Stimulated activated naive CD4-positive, alpha-beta T cell (primary cell): ENCODE measurements at places on chromosomes 11 and 22.
A peak's percentile ranks its signal among the peaks of the same experiment; 100 is the strongest.

DNA sequence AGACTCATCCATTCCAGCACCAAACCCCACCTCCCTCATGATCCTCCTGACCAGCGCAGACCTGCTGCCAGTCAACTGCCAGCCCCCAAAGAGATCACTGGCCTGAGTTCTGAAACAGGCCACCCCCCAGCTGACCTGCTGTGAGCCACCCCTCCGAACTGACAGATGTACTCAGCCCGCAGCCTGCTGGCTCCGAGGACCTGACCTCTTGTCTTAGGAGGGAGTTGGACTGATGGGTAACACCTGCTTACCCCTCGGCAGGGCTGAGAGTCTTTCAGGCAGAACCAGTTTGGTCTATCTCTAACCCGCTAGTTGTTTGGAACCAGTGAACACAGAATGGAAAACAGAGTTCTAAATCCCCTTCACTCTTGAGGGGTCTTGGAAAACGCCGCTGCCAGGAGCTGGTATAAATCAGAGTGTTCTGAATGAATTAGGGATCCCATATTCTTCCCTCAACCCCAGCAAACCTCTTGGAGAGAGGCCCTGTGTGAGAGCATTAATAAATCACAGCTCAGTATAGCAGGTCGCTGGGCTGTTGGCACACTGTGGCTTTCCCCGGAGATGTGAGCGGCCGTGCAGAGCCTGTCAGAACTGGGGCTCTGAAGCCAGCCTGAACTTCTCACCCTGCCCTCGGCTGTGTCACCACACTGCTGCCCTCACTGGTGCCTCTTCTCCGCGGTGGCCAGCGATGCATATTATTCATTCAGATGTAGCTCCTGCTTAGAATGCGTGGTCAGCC lies 165.1 kb upstream of the NCAM1 start:
- DNase-seq: no peak

DNA sequence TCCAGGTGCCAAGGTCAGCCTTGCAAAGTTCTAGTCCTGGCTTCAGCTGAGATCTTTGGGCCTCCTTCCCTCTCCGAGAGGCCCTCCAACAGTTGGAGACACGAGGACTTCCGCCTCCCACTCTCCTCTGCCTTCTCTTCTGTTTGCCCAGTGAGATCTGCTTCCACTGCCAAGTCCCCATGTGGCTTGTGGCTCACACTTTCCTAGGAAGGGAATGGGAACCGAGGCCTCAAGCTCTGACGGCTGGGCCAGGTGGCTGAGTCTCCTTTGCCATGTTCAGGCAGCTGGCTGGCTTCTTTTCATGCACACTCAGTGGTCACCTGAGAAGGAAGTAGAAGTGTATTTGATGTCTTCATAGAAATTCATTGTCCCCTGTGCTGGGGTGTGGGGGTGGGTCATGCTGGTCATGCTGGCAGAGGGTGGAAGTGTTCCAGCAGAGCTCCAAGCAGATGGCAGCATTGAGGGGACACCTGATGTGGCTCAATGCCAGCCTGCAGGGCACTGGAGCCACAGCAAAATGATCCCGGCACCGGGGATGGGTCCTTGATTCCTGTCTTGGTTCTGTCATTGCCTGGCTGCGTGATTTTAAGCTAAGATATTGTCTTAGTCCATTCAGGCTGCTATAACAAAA lies 130.4 kb downstream of the ADAMTS15 start:
- DNase-seq: no peak

GRCh38 chr11:116499396-116500003 lies 273.3 kb downstream of the BUD13 start:
- no peak for DNase-seq

DNA sequence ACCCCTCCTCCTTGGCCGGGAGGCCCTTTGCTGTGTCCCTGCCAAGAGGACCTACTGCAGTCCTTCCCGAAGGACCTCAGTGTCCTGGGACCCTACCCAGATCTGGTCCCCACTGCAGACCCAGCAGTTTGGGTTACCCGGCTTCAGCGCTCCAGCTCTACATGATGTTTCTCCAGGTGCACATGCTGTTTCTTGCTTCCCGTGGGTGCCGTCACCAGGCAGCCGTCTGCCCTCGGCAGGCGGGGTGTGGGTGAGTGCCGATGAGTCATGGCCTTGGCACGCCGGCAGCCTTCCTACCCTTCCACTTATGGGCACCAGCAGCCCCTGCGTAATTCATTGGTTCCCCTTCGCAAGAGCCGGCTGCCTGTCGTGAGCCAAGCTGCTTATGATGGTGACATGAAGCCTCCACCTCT lies 101.8 kb downstream of the BCR start:
- no peak for DNase-seq

DNA sequence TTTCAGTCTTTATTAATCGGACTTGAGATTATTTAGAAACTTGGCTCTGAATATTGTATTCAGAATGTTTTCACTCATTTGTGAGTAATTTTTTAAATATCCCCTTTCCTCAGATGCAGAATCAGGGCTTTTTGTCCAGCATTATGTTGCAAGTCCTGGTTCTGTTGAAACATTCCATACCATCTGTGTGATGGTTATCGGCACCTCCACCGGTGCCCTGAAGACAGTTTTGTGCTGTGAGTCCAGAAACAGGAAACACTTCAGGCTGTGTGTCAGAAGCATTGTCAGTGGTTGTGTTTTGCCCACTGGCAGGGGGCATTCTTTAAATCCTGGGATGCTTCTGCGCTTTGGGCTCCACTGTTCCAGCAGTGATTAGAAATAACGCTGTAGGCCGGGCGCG lies 20.4 kb downstream of the CDPF1 start:
- DNase-seq: no peak

- DNase-seq: no peak
These were observed 101.4 kb downstream of the FDX1 start for GRCh38 chr11:110530900-110531741.

- peak; percentile 59 for DNase-seq
These were observed 596 bp upstream of the TNRC6B start for GRCh38 chr22:40176921-40177737.

DNA sequence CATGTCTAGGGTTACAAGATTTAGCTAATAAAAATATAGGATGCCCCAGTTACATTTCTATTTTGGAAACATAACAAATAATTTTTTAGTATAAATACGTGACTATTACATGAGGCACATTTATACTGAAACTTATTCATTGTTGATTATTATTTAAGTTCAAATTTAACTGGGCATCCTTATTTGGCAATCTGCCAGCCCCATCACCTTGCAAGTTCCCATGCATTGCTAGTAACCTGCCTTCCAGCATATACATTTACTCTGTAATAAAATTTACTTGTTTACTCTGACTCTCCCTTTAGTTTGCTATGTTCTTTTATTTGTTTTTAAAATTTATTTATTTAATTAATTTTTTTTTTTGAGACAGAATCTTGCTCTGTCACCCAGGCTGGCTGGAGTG lies 654.9 kb upstream of the CCDC90B start:
- no peak for DNase-seq

DNA sequence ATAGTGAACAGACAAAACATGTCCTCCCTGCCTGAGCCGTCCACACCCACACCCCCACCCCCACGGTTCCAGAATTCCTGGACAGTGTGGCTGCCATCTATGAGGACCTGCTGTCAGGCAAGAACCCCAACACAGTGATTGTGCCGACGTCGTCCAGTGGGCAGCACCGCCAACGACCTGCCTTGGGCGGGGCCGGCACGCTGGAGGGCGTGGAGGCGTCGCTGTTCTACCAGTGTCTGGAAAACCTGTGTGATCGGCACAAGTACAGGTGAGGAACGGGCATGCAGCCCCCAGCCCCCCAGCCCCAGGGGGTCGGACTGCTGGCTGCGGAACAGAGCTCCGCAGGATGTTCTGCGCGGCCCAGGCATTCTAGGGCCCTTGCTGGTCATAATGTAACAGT lies 19.7 kb downstream of the ARFGAP2 start:
- DNase-seq: no peak

DNA sequence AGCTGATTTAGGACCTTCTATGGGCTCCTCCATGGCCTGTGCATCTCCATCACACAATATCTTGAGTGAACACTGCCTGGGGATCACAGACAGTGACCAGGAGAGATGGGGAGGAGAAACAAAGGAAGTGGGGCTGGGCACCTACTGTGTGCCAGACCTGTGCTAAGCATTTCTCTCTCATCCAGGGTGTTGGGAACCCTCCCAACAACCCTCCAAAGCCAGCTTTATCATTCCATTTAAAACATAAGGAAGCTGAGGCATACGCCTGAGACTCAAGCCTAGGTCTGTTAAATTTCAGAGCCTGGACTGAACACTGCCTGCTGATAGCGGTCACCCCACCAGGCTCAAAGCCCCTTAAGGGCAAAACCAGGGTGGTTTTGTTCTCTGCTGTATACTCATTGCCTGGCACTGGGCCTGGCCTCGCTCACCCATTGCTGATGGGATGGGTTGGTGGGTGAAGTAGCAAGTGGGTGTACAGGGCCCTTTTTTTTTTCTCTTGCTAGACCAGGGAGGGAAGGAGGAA lies 130.1 kb downstream of the MN1 start:
- DNase-seq: no peak

DNA sequence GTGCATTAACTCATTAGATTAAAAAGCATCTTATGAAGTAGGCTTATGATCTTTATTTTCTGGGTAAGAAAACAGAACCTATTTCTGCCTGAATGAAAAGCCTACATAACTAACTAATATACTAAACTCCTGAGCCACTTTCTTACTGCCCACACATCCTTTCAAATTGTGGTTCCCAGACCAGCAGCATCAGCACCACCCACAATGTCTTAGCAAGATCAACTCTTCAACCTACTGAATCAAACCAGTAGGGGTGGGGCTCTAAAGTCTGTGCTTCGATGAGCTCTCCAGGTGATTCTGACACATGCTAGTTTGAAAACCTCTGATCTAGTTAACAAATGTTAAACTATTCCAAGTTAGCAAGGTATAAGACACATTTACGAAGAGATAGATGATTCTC lies 462.4 kb downstream of the DLG2 start:
- DNase-seq: no peak

GRCh38 chr11:34356576-34356912 lies 1.3 kb downstream of the ABTB2 start:
- no peak for DNase-seq

GRCh38 chr11:33195462-33196173 lies 34.3 kb upstream of the CSTF3 start:
- no peak for DNase-seq

- no peak for DNase-seq
These were observed 10.4 kb upstream of the TUB start for GRCh38 chr11:8070417-8071115.

DNA sequence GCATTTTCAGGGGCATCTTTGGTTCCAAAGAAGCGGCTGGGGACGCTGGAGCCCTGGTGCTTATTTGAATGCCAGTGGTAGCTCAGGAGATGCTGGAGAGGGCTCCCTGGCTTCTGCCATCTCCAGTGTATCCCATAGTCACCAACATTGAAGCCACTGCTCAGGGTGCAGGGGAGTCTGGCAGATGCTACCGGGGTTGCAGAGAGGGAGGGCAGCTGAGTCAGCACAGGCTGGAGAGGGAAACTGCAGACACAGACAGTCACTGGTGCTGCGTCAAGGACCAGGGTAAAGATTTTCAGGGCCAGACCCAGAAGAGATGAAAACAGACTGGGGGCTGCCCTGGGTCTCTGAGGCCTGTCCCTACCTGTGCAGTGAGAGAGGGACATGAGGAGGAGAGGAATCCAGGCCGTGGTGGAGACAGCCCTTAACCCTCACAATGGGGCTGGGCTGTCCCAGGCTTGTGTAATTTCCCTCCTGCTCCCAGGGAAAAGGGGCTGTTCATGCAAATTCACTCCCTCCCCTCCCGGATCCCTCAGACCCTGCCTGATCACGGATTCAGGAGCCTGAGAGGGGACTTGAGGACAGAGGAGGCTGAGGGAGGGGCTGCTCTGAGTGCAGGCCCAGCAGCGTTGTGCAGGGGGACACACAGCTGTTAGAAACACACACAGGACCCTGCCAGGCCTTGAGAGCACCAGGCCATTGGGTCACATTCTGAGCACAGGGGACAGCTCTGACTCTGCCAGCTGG lies 126.9 kb upstream of the GRK3 start:
- DNase-seq: no peak

DNA sequence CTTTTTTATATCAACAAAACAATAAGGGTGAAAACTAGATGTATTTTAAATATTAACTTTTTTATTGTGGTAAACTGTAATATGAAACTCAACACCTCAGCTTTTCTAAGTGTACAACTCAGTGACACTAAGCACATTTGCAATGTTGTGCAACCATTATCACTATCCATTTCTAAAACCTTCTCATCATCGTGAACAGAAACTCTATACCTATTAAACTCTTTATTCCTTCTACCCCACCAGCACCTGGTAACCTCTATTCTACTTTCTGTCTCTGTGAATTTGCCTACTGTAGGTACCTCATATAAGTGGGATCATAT lies 9.4 kb downstream of the HORMAD2 start:
- no peak for DNase-seq

- DNase-seq: no peak
These were observed 23.1 kb downstream of the MPPED1 start for GRCh38 chr22:43434928-43435311.

DNA sequence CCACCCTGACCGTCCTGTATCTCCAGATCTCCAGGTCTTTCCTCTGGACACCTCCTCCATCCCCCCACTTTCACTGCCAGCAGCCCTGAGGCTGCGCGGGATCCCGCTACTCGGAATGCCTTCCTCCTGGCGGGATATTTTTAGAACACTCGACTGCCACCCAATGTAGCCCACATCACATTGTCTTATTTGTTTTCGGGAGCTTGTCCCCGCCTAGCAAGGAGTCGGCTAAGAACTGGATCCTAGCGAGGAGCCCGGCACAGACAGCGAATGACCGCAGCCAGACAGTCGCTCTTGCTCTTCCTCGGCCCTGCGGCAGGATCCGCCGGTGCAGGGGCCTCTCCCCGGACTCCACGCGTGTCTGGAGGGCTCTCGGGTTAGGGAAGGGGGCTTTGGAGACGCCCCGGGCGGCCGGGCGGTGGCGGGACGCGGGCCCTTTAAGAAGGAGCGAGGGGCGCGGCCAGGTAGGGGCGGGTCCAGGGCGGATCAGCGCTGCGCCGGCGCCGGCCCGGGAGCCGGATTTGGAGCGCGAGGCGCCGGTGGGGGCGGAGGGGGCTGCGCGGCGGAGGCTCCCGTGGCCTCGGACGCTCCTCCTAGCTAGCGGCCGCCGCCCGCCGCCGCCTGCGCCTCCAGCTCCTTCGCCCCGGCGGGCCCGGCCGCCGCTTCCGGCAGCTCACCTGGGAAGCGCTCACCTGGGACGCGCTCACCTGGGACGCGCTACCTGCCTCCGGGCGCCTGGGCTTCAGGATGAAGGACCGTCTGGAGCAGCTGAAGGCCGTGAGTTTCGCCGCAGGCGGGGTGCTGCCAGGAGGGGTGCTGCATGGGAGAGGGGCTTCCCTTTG lies at the start of gene STX3:
Gene STX3 (plus strand): TSS at position 518 of the 842 bp plus-strand sequence. CDS start 230 bp downstream, at position 748.
- peak; percentile 68 for DNase-seq

DNA sequence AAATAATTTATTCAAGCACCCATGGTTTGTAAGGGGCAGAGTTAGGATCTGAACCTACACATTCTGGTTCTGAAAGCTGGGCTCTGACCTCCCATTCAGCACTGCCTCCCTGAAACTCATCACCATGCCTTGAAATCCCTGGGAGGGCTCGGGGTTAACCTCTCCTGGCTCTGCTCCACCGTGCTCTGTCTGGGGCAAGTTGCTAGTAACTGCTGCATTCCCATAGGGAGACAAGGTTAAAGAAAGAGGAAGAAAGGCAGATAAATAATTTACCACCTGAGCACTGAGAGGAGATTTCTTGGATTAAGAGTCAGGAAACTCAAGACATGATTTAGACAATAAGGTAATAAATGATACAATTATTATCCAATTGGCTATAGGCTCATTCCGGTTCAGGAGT lies 199.3 kb downstream of the KIF18A start:
- no peak for DNase-seq

- no peak for DNase-seq
These were observed 2.2 kb upstream of the APOBEC3H start for GRCh38 chr22:39094717-39095389.

- no peak for DNase-seq
These were observed 89.3 kb upstream of the CHRM4 start for GRCh38 chr11:46480909-46481308.
